ENCODE measurements at places on chromosomes 3 and 15.
A peak's percentile ranks its signal among the peaks of the same experiment; 100 is the strongest.

- DNase-seq: no peak
These were observed 18.0 kb downstream of the FAM98B start for GRCh38 chr15:38471974-38472373.

GRCh38 chr3:117238806-117239205, 529.2 kb downstream of the TUSC7 start:
- DNase-seq: no peak

DNA sequence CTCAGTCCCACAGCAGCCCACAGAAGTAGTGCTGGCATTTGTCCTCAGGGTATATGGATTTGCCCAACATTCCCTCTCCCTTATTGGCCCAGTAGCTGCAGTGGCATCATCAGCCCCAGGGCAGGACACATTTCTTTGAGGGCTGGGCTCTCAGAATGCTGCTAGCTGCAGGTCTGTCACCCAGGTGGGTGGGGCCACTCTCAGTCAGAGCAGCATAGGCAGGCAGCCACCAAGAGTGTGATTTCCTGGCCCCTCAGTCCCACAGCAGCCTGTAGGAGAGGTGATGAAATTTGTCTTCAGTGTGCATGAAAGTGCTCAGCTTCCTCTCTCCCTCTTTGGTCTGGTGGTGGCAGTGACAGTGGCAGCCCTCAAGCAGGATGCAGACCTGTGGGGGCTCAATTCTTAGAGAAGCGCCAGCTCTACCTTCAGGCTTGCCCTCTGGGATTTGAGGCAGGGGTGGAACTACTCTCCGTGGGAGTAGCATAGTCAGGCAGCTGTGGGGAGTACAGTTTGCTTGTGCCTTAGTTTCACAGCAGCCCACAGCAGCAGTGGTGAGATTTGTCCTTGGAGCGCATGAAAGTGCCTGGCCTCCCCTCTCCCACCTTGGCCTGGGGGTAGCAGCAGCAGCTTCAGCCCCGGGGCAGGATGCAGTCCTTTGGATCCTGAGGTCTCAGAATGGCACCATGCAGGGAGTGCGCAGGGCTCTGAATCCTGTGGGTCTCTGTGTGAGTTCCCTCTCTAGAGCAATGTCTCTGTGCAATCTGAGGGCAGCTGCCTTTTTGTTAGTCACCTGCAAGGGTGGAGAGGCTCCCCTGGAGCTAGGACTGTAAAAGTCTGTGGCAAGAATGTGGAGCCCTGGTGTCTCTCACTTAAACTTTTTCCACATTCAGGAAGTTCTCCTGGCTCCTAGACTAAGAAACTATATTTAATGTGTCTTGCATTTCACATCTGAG, 1229.1 kb downstream of the ROBO2 start:
- no peak for DNase-seq

- peak; percentile 88 for DNase-seq
These were observed 270.2 kb downstream of the PLCL2 start for GRCh38 chr3:17154941-17155340.

DNA sequence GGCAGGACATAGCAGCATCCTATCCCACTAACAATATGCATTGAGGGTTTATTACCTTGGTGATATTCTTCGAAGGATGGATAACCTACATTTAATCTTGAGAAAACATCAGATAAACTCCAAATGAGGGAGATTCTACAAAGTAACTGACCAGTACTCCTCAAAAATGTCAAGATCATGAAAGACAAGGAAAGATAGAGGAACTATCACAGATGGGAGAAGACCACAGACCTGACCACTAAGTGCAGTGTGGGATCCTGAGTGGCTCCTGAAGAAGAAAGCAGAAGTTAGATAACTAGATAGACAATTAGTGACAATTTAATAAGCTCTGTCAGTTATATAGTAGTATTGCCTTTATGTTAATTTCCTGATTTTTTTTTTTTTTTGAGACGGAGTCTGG, 17.7 kb upstream of the CGNL1 start:
- DNase-seq: peak; percentile 67

- DNase-seq: no peak
These were observed 83.5 kb downstream of the NEK10 start for GRCh38 chr3:27285668-27286067.

DNA sequence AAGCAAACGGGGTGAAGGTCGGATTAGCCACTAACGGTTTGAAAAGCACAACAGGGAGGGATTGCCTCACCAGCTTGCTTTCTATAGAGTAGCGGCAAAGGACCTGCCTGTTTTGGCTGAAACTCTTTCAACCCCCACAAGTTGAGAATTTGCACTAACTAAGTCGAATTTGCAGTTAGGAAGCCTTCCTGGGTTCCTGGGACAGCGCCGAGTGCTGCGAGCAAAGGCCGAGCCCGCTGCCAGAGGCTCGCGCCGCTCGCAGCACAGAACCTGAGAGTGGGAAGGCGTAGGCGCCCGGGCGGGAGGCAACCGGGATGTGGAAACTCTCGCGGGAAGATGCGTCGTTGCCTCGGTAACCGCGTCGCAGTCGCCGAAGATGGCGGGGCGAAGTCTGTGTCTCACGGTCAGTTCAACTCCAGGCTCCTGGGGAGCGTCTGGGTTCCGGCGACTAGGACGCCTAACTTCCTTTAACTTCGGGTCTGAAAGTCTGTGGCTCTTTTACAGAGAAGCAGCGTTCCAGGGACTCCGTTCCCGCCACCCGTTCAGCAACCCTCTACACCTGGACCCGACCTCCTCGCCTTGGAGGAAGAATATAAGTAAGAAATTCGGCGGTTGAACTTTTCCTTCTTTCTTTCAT, at the start of gene TEX9:
TEX9 (plus strand) TSS at position 352 of the 637 bp plus-strand sequence; CDS start at position 377, 25 bp downstream.
- DNase-seq: peak; percentile 89
